Fibroblast of skin of scalp (primary cell): ENCODE measurements at places on chromosomes 3 and 15.

- no peak for DNase-seq
Measured at GRCh38 chr15:22851513-22851912, 13.0 kb downstream of the NIPA2 start.

DNA sequence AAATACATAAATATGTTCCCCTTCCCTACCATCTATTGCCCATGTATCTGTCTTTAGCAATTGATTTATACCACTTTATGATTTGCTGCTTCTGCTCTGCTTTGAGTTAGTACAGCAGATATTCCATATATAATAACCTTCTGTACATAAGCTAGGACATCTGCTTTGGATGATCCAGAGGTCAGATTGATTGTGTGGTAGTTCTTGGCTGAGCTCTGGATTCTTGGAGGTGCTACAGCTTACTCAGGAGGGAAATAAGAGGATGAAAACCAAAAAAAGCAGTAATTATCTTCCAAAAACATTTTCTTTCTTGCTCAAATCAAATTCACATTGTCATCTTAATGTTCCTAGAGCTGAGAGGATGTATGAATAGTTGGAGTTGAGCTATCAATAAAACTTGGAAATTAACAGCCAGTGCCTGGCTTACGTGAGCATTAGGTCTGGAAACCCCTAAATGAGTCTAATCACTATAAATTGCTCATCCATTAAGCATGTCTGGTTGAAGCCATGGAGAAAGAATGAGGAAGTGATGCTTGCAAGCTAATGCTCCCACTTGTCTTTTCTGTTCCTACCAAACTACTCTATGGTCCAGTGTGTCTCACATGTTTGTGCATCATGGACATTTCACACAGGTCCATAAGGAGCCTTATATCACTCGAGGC is 36.3 kb upstream of the TMEM42 start:
- peak; percentile 40 for DNase-seq

DNA sequence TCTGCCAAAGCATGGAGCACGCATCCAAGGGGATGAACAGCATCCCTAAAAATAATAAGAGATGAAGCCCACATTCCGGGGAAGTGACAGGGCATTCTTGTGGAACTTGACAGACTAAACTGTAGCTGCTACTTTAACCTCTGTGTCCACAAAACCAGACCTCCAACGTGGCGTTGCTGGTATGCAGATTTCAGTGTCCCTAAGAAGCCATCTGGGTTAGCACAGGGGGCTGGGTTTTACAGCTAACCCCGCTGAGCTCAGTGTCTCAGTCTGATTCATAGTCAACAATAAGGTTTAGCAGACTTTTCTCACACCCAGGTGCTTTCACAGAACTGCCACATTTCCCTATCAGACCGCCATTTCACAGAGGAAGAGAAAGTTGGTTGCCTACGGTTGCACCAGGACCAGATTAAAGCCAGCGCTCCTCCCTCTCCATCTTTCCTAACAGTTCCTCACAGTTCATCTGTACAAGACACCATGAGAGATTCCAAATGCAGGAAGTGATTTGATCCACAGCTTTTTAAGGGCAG is 61.6 kb upstream of the CTDSPL start:
- DNase-seq: peak; percentile 78

- DNase-seq: no peak
Measured at GRCh38 chr15:35698966-35699575, 153.1 kb upstream of the DPH6 start.

DNA sequence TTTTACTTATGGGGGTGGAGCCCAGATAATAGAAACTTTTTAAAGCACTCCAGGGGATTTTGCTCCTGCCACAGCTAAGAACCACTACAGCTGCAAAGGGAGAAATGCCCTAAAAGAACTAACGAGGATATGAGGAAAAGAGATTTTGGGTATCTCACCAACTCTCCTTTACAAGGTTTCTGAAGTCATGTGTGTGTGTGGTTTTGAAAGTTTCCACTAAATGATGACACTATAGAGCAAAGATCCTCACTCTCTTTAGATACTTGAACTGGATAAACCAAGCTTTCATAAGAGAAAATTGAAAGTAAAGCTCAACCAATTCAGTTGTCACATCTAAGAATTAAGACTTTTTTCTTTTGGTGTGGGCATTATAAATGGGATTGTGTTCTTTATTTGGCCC is 455.3 kb upstream of the ALCAM start:
- DNase-seq: peak; percentile 20

DNA sequence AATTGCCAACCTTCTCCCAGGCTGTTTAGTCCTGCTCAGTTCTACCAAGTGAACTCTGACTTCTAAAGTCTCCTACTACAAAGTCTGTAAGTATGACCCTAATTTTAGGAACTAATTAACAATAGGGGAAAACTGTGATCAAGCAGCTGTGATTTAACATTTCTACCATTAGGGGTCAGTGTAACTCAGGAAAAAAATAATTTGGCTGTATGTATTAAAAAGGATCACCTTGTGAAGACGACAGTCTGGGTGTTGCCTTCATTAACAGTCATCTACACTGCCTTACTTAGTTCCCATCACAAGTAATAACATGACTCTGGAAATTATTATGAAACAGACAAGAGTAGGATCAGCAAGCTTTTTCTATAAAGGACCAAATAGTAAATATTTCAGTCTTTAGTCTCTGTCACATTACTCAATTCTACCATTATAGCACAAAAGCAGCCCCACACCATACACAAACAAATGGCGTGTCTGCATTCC is 4.2 kb upstream of the NPHP3 start:
- peak; percentile 31 for DNase-seq

DNA sequence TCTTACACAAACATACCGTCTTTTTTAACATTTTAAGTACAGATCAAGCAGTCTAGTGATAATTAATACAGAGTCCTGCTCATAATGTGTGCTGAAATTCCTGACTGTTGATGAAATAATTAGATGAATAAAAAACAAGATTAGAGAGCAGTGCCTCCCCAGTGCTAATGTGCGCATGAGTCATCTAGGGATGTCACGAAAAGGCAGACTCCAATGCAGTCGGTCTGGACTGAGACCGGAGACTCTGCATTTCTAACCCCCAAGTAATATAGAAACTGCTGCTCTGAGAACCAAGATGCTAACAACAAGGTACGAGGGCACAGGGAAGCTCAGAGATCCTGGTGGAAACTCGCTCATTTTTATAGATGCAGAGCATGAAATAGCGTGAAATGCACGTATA is 61.4 kb downstream of the COL8A1 start:
- DNase-seq: peak; percentile 76
